AG04450 (cell line): ENCODE measurements at places on chromosomes 13 and 19.

- no peak for DNase-seq
These were observed 3.7 kb downstream of the TINCR start for GRCh38 chr19:5563935-5564612.

DNA sequence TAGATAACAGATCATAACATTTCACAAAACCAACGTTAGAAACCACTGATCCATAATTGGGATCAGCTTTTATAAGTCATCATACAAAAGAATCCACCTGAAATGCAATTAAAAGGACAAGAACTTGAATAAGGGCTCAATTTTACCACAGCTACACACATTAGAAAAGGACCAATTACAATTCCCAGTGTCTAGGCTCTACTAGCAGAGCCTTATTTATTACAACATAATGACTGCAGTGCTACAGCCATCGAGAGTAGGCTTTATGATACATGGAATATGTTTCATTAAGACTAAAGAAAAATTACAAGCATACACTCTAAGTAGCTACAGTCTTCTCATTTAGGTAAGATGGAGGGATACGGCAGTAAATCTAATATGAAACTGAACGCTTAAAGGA, 2.9 kb downstream of the RBM26 start:
- no peak for DNase-seq

GRCh38 chr13:39602277-39602613, 748 bp downstream of the LHFPL6 start:
- no peak for DNase-seq

GRCh38 chr13:22432690-22433089, 748.1 kb upstream of the SGCG start:
- no peak for DNase-seq

GRCh38 chr19:19429361-19429760, 23.9 kb downstream of the GATAD2A start:
- DNase-seq: no peak

DNA sequence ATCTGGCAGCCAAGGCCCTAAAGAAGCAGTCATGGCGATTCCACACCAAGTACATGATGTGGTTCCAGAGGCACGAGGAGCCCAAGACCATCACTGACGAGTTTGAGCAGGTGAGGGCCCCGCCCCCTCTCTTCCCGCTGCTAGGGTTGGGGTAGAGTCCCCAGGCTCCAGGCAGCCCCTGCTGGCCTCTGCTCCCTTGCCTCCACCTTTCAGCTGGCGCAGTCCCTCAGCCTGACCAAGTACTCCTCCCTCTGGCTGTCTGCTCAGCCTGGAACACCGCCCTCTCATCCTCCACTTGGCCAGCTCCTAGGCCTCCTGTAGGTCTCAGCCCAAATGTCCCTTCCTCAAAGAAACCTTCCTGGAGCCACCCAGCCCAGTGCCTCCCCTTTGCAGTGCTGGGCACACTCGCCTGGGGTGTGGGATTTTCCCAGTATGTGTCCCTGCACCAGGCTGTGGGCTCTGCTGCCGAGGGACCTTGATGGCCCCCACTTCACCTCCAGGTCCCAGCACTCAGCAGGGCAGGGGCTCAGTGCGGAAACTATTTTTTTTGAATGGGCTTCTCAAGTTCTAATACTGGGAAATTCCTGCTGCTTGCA, 5.7 kb downstream of the LENG1 start:
- DNase-seq: no peak

DNA sequence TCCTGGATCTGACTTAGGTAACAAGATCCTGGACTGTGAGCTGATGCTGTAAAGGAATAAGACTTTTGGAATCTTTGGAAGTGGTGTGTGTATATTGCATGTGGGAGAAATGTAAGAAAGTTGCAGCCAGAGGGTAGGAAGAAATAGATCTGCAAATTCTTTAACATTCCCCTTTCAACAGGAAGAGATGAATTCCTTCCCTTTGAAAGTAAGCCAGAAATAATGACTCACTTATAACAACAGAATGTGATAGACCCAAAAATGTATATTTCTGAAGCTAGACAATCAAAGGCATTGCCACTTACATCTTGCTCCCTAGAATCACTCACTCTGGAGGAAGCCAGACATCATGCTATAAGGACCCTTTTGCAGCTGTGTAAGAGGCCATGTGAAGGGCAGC, 9.8 kb upstream of the SIAH3 start:
- no peak for DNase-seq

- DNase-seq: no peak
These were observed 7.5 kb downstream of the IGLON5 start for GRCh38 chr19:51318687-51319648.

DNA sequence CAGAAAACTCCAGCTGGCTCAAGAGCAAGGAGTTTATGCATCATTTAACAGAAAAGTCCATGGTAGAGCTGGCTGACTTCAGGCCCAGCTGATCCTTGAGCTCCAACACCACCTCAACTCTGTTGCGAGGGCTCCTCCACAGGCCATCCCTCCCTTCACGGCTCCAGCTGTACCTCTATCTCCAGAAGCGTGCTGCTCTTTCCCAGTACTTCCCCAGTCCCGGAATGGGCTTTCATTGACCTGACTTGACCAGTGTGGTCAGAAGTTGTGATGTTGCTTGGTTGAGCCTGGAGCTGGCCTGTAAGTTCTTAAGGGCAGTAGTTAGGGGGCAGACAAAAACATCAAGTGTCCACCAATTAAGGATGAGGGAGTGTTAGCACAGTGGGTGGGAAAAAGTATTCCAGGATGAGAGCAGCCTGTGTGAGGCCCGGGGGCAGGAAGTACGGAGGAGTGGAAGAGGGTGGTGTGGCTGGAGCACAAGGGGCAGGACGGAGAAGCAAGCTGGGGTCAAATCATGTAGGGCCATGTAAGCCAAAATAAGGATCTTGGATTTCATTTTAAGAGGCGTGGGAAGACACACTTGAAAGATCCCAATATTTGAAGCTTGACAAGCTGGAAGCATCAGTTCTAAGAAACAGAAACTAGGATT, 24.0 kb downstream of the SKA3 start:
- DNase-seq: no peak

DNA sequence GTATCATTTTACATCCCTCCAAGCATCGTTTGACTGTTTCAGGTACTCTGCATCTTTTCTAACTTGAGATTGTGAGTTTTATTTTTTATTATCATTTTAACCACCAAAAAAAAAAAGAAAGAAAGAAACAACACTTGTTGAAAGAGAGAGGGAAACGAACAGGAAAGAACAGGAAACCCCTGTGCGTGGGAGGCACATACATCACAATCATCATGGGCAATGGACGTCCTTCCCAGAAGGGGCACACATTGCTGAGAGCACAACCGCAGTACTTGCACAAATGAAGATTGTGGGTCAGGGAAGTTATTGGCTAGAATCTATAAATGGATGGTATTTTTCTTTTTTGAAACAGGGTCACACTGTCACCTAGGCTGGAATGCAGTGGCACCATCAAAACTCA, 1.7 kb downstream of the CLC start:
- DNase-seq: no peak

GRCh38 chr13:32822771-32823170, 193.5 kb upstream of the KL start:
- no peak for DNase-seq

DNA sequence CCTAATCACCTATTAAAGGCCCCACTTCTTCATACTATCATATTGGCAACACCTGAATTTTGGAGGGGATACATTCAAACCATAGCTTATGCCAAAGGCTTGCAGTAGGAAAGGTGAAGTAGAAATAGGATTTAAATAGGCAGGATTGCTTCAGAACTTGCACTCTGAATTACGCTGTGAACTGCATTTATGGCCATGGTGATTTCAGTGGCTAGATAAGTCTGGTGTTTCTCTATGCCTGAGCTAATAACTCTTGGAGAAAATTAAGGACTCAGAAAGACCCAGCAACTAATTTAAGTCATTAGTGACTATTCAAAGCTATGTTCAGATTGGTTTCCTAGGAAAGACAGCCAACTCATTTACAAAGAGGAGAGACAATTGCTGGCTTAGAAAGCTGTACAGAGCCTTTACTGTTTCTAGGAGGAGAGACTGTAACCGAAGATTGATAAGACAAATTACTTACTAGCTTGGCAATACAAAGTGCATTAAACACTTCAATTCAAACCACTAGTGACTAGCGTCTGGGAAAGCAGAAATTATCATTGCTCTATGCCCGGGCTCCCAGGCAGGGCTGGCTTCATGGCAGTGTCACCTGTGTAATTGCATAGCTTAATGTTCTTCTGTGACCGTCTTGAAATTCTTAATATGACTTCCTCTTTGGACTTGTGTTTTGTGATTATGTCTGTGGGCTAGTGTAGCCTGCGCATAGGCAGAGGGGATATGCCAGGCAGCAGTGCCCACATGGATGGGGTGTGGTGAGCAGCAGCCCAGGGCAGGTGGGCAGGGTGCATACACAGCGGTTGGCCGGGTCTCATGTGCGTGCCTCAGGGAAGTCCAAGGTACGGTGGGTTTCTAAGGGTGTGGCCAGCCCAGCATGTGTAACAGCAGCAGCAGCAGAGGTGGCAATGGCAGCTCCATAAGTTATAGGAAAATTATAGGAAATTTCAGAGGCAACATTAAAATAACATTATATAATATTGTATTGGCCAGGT, 60.1 kb downstream of the KL start:
- DNase-seq: no peak

DNA sequence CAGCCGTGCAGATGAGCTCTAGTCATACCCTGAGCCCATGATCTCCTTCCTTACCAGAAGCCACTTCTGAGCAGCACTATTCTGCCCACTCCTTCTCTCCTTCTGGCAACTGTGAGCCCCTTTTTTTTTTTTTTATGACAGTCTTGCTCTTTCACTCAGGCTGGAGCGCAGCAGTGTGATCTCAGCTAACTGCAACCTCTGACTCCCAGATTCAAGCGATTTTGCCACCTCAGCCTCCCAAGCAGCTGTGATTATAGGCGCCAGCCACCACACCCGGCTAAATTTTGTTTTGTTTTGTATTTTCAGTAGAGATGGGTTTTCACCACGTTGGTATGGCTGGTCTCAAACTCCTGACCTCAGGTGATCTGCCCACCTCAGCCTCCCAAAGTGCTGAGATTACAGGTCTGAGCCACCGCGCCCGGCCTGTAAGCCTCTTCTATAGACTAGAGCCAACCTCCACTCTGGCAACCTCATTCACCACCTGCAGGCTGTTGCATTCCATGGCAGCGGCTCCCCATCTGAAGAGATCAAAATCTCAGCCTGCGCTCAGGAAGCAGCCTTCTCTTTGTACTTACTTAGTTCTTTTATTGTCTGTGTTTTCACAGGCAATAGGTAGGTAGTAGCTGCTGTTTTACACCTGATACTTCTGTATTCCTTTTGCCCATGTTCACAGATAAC, 34.8 kb upstream of the NDFIP2 start:
- no peak for DNase-seq

- no peak for DNase-seq
These were observed 35.6 kb downstream of the GJA3 start for GRCh38 chr13:20125129-20125782.

GRCh38 chr13:99074693-99075092, 96.8 kb upstream of the DOCK9 start:
- no peak for DNase-seq

- DNase-seq: no peak
These were observed 1011.6 kb downstream of the PCDH9 start for GRCh38 chr13:66218583-66218982.

GRCh38 chr13:37114250-37114649, 8.8 kb upstream of the CSNK1A1L start:
- DNase-seq: no peak

GRCh38 chr19:39701291-39701690, 3.0 kb upstream of the LGALS14 start:
- DNase-seq: no peak

DNA sequence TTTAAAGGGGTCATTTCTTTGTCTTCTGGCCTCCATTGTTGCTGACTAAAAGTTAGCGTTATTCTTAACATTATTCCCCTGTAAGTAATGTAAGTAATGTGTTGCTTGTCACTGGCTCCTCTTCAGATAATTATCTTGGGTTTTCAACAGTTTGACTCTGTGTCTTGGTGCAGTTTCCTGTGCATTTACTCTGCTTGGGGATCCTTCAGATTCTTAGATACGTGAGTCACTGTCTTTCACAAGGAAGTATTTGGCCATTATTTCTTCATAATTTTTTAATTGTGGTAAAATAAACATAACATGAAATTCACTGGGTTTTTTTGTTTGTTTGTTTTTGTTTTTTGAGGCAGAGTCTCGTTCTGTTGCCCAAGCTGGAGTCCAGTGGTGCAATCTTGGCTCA, 13.5 kb upstream of the OR7D2 start:
- no peak for DNase-seq

- DNase-seq: no peak
These were observed 299.1 kb upstream of the TSHZ3 start for GRCh38 chr19:31648347-31648746.

DNA sequence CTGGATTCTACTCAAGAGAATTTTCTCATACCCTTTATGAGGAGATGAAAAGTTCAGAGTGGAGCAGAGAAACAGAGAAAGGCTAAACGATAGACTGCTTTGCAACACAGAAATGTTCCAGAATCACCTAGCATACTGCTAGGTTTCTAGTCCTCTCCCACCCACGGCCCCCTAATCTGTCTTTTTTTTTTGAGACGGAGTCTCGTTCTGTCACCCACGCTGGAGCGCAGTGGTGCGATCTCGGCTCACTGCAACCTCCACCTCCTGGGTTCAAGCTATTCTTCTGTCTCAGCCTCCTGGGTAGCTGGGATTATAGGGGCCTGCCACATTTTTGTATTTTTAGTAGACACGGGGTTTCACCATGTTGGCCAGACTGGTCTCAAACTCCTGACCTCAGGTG, 4.8 kb downstream of the SUGP2 start:
- DNase-seq: no peak

GRCh38 chr19:55678121-55678671, 3.2 kb downstream of the EPN1 start:
- no peak for DNase-seq

DNA sequence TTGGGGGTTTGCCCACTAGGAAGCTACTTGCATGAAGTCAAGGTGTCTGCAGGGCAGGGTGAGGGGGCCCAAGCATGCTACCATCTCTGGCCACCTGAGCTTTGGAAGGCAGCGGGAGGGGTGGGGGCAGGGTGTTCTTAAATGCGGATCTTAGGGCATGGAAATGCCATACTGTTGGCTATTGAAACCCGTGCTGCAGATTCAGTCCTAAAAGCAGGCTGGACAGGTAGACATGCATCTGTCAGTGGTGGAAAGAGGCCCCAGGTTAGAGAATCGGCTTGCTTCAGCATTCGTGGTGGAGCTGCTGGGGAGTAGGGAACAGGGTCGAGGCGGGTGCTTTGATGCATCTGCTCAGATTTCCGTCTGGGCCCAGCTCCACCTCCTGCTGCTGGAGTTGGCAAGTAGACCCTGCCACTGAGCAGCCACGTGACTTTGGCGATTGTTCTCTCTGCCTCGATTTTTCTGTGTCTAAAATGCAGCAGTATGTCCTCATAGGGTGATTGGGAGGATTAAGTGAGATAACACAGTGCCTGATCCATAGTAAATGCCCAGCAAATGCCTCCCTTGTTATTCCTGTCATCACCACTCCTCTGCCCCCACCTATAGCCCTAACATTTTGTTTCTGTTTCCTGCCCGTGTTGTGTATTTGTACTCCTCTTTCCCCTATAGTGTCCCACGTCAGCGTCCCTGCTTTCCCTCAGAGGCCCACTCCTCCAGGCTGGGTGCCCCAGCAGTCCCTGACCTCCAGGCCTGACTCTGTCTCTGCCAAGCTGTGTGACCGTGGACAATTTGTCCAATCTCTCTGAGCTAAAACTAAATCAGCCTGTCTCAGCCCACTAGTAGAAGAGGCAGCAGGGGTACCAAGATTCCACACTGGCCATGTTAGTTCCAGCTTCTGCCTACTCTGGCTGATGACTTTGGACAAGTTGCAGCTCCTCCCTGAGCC, 5.8 kb downstream of the PPP1R37 start:
- DNase-seq: no peak
